ENCODE measurements at places on chromosomes 6 and 20.

DNA sequence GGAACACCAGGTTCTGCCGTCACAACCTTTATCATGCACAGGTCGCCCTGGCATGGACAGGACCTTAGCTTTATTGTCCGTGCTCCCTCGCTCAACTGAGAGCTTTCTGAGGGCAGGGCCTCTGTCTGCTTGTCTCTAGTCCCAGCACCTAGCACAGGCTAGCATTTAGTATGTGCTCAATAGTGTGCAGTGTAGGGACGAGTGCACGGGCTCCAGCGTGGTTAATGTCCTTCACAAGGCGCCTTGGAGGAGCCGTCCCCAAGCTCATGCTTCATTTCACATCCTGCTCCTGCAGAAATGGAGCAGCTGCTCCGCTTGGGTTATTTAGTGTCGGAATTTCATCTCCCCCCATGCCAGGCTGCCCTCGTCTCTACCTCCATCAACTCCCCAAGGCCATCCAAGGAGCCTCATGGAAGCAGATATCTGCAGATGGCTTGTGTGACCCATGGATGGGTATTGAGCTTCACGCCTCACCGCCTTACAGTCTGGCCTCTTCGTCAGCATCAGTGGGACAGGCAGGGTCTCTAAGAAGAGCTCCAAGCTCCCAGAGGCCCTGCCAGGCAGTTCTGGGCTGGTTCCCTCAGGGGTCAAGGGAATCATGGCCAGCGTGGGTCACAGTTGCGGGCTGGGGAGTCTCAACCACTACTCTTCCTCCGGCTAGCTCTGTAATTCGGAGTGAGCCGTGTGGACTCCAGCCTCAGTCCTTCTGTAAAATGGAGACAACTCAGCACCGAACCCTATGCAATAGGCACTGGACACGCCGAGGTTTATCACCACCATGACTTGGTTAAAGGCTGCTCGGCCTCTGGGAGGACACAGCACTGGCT, 60.8 kb upstream of the APCDD1L start:
- no peak for DNase-seq

GRCh38 chr6:110128418-110128817, 51.1 kb downstream of the WASF1 start:
- DNase-seq = no peak

- DNase-seq = no peak
These were observed 186.7 kb upstream of the ARID1B start for GRCh38 chr6:156590482-156590881.

DNA sequence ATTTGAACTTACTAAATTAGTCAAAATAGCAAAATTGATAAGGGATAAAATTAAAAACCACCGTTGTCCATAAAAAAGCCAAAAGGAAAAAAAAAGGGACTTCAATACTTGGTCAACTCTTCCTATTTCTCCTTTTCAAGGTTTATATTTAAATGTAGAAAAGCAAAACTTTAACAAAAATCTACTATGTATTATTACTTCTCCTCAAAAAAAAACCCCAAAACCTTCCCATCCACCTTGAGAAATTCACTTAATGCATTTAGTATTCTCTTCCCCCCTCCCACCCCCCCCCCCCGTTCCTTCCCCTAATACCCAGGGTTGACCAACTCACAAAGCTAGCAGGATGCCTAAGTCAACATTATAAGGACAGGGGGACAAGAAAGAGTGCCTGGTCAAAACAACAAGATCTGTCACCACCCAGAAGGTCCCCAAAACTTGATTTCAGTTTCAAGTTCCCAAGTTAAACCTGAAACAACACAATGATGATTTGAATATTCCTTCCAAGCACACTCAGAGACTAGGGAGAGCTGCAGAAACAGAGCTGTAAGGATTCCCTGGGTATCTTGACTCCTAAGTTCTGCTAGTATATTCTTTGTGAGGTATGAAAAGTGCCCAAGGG, 14.6 kb downstream of the GMDS start:
- DNase-seq = no peak

GRCh38 chr6:45830441-45831139, 185.1 kb downstream of the CLIC5 start:
- no peak for DNase-seq

DNA sequence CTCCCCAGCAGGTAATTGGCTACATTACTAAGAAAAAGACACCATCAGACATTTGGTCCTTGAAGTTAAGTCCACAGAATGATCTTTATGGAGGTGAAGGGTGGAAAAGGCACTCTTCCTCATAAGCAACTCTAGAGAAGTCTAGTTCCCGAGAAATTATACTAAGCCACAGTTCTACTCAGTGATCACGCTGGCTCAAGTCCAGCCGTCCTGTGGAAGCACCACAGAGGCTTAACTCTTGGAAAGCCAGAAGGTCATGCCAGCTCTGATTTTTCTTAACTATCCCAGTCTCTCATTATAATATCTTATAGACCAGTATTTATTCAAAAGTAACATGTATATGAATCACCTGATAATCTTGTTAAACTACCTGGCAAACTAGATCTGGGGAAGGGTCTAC, 258.5 kb downstream of the EYA4 start:
- DNase-seq = no peak

- no peak for DNase-seq
These were observed 30.0 kb upstream of the ZNF133 start for GRCh38 chr20:18258126-18258860.

DNA sequence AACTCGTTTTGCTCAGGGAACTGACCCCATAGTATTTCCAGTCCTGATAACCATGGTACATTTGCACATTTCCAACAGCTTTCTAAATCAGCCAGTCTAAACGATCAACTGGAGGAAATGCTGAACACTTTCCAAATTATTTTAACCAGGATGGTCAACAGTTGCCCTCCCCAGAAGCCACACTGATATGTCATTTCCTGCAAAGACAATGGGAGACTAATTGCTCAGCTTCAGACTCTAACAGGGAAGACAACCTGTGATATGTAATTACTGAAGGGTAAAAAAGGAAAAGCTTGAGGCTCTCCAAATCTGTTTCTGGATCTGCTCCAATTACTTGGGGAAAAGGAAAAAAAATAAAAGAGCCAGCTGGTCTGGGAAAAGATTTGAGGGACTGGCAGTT, 88.8 kb downstream of the FYN start:
- DNase-seq = peak; percentile 36

- DNase-seq = no peak
These were observed 46.6 kb upstream of the MRPS10 start for GRCh38 chr6:42264162-42264851.

DNA sequence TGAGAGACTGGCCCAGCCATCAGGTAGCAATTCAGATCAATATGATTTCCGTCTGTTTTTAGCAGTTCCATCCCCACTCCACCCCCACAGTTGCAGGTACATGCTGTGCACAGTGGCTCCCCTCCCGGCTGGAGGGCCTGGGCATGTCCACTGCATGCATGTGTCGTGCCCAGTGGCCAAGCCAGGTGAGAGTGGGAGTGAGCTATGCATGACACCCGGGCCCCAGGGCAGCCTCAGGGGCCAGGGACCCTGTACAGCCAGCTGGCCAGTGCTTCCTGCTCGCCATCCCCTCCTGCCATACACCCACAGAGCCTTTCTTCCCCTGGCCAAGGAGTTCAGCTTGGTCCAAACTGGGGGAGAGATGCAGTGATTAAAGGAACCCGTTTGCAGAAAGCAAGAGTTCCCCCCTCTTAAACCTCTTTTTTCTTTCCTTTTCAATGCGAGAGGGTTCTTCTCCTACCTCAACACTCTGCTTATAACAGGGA, 135.3 kb downstream of the THBS2 start:
- DNase-seq = no peak

- no peak for DNase-seq
These were observed 22.3 kb upstream of the APMAP start for GRCh38 chr20:25014816-25015215.

- no peak for DNase-seq
These were observed 42.5 kb downstream of the SPDEF start for GRCh38 chr6:34513646-34514045.

GRCh38 chr20:32483351-32484224, 101.5 kb downstream of the NOL4L start:
- DNase-seq = peak; percentile 55

- peak; percentile 65 for DNase-seq
These were observed at the start of gene BCL2L1 for GRCh38 chr20:31722257-31723068. BCL2L1 (minus strand) TSS chr20:31722868; CDS start chr20:31722218, 650 bp downstream.

DNA sequence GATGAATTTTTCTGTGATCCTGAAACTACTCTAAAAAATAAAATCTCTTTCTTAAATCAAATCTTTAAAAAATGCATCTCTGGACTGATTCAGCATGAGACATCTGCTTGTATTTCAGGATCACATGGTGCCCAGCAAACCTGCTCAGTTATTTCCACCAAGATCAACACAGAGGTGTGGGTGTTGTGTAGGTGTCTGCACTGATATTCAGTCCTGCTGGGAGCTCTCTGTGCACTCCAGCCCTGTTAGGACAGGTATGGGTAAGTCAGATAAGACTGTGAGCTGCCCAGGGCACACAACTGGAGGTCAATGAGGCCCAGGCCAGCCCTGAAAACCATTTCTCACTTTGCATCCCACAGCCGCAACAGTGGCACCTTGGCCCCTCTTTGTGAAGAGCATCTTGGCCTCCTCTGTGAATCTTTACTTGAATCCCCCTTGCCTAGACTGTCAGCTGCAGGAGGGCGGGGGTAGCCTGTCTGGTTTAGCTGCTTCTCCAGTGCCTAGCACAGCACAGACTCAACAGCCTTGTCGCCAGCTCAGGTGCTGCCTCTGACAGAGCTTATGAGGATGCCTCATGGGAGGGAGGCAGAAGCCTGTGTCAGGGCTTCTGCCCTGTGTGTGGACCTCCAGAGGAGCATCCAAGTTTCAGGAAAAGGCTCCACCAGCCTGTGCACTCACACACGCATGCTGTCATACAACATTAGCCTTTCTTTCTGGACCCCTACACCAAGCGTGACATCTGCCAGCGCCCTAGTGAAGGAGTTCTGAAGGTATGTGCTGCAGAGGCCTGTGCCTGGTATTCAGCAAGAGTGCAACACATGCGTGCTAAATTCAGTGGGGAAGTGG, 187.6 kb upstream of the CST7 start:
- no peak for DNase-seq

GRCh38 chr6:137045222-137045789, 541 bp upstream of the IL20RA start:
- DNase-seq = no peak

- DNase-seq = no peak
These were observed 440.9 kb downstream of the BTBD3 start for GRCh38 chr20:12358655-12359009.

- no peak for DNase-seq
These were observed 100.6 kb downstream of the PCSK2 start for GRCh38 chr20:17327185-17328148.

DNA sequence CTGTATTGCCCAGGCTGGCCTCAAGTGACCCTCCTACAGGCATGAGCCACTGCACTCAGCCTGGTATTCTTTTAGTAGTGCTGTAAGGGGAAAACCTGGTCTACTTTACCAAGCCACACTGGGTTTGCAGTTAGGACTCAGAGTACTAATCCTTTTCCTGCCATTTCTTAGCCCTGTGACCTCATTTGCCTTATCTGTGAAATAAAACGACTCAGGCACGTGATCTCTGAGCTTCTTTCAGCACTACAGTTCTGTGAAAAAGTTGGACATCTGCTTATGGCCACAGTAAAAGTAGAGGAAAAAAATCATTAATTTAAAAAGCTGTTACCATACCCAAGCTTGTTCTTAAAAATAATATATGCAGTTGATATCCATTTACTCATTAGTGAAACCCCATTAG, 1007.5 kb downstream of the KIF16B start:
- DNase-seq = no peak

- DNase-seq = no peak
These were observed 133.8 kb downstream of the FOXA2 start for GRCh38 chr20:22450537-22450936.

DNA sequence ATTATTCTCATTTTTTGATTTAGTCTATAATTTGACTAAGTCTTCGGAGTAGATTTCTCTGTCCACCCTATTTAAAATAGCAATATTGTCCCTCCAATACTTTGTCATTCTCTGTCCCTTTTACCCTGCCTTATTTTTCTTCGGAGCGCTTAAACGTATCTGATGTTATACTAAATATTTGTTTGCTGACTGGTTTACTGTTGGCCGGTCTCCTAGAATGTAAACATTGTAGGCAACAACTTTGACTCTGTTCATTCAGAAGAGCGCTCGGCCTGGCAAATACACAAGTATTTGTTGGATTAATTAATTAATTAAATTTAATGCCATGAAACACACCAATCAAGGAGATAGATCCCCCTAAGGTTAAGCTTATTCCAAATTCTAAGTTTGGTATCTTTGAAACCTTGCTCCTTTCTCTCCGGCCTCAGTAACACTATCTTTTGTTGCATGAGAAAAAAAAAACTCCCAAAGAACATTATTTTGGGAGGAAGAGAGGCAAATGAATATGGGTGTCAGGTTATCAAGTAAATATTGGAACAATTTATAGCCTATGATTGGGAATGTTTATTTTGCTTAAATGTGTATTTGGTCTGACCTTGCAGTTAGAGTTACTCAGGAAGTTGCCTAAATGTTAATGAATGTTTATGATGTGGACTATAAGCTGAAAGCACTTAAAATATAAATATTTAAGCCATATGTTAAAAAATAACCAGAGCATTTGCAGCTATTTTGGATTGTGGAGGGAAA, 231.1 kb downstream of the SOX4 start:
- no peak for DNase-seq

- no peak for DNase-seq
These were observed 46.1 kb upstream of the JAG1 start for GRCh38 chr20:10719740-10720385.

DNA sequence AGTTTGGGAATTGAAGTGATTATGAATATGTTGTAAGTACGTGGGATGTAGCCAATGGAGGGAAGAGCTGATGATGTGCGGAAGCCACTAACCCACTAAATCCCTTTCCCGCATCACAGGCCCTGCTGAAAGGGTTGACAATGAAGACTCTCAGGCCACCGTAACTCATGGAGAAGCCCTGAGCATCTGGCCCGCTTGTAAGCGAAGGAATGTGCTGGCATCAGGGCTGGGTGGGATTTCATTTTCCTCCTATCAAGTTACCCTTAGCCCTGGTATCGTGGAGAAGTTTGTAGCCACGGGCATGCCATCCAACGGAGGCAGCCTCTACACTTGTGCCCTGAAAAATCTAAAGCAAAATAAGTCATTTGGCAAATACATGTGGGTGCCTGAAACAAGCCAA, 355.0 kb downstream of the CDH26 start:
- DNase-seq = no peak

Data from DMS 273 treated with DMSO at 0.1 percent for 48 hours (cell line).